ENCODE measurements at places on chromosomes 11 and 22.

- no peak for DNase-seq
Measured at GRCh38 chr22:28360939-28361338, 318.7 kb downstream of the TTC28 start.

- no peak for DNase-seq
Measured at GRCh38 chr11:111792314-111792713, 26.1 kb upstream of the PPP2R1B start.

- no peak for DNase-seq
Measured at GRCh38 chr11:103993507-103993906, 42.9 kb upstream of the DDI1 start.

GRCh38 chr22:21106000-21106399 is 60.3 kb downstream of the LRRC74B start:
- DNase-seq: no peak

DNA sequence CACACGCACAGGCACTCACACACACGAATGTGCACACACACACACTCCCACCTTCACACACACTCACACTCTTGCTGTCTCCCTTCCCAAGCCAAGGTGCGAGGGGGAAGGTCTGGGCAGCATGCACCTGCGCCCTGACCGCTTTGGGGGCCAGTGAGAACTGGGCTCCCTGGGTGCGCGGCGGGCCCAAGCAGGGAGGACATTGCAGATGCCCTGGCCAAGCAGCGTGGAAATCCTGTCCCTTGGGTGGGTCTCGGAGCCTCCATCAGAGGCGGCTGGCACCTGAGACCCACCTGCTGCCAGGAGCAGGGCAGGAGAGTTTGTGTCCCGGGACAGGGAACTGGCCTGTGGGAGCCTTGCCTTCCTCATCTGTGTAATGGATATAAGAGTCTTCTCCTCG is 3.3 kb downstream of the CD81 start:
- DNase-seq: no peak

DNA sequence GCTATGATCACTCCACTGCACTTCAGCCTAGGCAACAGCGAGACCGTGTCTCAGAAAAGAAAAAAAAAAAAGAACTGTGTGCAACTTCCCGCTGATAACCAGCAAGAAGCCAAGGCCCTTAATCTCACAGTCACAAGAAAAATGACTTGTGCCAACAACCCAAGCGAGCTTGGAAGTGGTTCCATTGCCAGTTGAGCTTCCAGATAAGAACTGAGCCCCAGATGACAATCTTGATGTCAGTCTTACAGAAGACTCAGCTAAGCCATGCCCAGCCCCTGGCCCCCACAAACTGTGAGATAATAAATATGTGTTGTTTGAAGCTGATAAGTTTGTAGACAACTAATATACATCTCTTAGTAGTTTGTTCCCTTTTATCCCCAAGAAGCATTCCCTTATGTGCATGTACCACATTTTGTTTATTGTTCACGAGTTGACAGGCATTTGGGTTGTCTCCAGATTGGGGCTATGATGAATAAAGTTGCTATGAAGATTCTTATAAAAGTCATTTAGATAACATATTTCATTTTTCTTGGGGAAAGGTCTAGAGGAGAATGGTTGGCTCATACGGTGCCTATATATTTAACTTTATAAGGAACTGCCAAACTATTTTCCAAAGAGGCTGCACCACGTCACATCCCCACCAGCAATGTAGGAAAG is 85.9 kb downstream of the TIMP3 start:
- DNase-seq: no peak

DNA sequence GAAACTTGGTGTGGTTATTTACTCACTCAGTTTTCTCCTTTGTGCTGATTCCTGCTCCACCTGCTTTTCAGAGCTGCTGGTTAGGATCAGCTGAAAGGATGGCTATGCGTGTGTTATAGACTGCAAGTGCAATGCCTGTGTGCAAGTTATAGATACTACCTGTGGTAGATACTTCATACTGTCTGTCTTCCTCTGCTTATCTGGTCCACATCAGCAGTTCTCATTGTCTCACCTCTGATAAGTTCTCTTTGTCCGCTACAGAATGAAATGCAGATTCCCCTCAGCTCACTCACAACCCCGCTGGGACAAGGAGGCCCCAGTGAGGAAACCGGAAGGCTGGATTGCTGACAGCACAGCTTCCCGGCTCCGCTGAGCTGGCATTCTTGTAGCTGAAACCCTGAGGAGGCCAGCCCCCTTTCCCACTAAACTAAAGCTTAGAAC is 37.5 kb upstream of the LYVE1 start:
- no peak for DNase-seq

GRCh38 chr11:72067266-72067665 is 13.1 kb downstream of the NUMA1 start:
- DNase-seq: no peak

GRCh38 chr11:118319337-118319707 is 14.8 kb downstream of the CD3E start:
- no peak for DNase-seq

DNA sequence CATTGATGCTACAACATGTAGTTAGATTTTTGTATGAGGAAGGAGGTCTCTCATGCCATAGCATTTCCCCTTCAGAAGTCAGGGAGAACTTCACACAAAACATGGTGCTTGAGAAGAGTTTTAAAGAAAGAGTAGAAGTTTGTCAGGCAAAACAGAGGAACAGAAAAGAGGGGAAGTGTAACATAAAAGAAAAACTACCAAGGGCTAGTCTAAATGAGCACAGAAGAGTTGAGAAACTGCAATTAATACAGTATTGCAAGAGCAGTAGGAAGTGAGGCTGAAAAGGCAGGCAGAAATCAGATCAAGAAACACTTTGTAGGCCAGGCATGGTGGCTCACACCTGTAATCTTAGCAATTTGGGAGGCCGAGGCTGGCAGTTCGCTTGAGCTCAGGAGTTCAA is 61.0 kb downstream of the FAM168A start:
- DNase-seq: no peak

- no peak for DNase-seq
Measured at GRCh38 chr11:68684385-68685356, at the start of gene GAL. Gene GAL (plus strand): TSS chr11:68684544. CDS start chr11:68684924, 380 bp downstream.

DNA sequence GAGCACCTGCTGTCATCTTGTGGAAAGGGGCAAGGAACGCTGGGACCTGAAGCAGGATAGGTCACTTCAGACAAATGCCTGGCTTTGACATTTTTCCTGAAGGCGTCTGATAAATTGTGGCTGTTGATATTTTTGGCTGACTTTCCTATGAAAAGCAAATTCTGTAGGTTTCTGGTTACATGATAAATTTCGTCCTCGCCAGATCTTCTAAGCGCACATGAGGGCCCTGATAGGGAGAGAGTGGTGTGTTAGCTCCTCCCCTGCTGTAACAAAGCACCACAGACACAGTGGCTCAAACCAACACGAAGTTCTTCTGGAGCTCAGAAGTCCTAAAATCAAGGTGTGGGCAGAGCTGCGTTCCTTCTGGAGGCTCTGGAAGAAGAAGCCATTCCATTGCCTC is 19.6 kb downstream of the APOL4 start:
- no peak for DNase-seq

DNA sequence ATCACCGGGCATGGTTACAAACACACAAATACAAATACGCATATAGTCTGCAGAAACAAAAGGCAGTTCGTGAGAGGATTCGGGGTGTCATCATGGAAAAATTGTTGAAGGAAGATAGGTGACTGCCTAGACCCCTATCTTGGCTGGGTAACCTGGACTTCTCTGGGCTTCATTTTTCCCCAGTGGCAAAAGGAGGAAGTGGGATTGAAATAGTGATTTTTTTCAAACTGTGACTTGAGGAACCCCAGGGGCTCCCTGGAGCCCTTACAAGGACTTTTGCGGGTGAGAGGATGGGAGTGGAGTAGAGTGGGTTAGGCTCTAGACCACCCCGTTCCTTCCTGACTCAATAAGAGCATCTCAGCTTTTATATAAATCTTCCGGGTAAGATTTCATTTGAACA is 1.0 kb upstream of the ELF5 start:
- no peak for DNase-seq

DNA sequence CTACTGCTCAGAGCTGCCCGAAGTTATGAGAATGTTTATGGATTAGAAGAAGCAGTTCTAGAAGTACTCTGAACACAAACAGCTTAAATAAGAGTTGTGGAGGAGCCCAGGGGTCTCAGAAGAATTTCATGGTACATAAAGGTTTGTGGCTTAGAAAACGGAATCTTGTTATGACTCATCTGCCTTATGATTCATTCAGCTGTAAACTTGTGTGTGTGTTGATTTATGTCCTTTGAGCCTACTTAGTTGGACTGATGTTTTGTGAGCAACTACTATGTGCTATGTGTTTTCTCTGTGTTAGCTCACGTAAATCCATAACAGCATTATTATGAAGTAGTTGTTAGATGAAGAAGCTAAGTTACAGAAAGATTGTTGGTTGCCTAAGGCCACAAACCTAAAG is 203.7 kb downstream of the PGR start:
- no peak for DNase-seq

DNA sequence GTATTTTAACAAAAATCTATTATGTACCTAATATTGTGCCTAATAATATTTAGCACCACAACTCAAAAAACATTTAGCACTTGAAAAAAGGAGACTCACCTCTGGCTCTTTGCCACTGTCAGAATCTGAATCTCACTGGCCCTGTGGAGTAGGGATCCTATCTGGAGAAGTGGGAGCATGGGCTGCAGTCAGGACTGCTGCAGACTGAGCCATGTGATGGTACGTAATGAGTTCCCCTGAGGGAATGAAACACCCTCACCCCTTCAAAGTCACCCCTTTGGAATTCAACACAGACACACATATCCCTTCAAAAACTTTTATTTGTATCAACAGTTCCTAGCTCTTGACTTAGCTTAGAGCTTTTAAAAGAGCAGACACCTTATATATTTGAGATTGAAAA is 6.5 kb downstream of the PTPMT1 start:
- DNase-seq: no peak

GRCh38 chr11:67404515-67405195 is 772 bp downstream of the TBC1D10C start:
- peak; percentile 37 for DNase-seq

- no peak for DNase-seq
Measured at GRCh38 chr11:106959800-106960199, 58.5 kb downstream of the GUCY1A2 start.

- DNase-seq: no peak
Measured at GRCh38 chr11:100525635-100526034, 161.5 kb upstream of the ARHGAP42 start.

DNA sequence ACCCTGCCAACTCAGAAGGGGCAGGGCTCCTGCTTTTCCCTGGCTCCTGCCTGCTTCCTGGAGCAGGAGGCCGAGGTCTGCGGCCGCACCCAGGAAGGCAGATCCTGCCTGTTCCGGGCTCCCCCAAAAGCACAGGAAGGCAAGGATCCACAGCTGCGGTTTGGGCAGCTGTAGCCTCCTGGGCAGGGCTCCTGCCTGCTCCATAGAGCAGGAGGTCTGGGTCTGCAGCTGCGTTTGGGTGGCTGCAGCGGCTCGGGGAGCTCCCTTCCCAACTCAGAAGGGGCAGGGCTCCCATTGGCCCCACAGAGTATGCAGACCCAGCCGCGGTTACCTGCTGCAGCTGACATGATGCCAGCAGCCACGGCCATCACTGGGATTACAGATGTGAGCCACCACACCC is 5.5 kb downstream of the UPK2 start:
- no peak for DNase-seq

- no peak for DNase-seq
Measured at GRCh38 chr22:20238901-20239675, 29.0 kb downstream of the RTN4R start.

GRCh38 chr11:15483205-15483604 is 368.5 kb downstream of the INSC start:
- DNase-seq: no peak

DNA sequence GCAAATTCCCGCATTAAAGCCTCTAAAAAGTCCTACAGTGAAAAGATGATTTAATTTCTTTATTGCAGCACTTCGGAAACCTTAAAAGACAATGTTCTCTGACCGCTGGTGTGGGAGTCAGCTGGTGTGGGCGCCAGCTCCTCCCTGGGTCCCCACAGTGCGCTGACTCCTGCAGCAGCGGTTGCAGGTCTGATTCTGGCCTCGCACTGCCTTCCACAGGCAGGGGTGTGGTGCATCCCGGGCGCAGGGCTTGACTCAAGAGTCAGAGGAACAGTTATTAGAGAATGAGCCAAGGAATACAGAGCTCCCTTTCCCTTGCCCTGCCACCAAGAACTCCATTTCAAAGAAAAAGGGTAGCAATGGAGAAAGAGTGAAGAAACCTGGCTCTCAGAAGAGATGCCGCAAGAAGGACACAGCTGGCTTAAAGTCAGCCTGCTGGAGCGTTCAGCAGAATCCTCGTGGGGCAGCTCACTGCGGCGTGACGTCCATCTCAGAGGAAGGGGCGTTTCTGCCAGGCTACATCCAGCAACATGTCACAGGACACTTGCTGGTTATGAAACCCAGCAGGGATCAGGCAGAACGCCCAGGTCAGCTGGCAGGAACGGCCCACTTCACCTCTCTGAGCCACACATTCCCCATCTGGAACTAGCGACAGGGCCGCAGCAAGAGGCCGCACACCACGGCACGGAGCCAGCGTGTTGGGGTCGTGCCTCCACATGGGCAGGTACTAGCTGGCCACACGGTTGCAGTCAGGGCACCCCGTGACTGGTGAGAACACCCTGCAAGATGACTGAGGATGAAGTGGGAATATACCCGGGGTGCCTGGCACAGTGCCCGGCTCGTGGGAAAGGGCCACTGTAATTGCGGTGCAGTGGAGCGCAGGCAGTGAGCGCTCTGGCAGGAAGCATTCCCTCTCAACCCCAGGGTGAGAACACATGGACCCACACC is 18.1 kb upstream of the EFCAB6 start:
- DNase-seq: no peak

GRCh38 chr11:103737747-103738146 is 298.7 kb upstream of the DDI1 start:
- no peak for DNase-seq

DNA sequence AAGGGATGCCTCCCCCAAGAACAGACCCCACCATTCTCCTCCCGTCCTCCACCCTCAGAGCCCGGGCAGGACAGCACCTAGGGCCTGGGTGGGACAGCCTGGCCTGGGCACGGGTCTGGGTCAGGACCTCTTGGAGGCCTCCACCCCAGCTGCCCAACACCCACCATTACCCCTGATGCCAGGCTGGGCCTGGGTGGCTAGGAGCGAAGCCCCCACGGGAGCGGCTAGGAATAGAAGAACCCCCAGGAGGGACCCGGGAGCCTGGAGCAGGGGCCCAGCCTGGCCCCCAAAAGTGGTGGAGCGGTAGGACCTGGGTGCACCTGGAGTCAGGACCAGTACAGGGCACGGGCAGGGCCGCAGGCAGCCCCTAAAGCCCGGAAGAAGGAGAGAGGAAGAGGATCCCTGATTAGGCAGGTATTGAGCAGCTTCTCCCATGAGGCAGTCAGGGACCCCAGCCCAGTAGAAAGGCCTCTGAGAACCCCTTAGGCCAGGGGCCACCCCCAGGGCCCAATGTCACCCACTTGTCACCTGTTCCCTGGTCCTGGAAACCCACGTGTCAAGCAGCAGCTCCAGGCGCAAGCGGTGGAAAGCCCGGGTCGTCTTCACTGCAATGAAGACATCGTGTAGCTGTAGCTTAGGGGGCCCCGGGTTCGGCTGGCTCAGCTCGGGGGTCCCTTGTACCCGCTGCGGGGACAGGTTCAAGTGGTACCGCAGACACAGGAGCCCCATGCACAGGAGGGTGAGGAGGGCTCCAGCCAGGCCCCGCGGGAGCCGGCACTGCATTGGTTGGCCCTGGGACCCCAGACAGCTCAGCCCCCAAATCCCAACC is 575 bp downstream of the MFNG start:
- no peak for DNase-seq

Data from stimulated activated naive CD4-positive, alpha-beta T cell (primary cell).